Activated T-helper 1 cell treated with anti-CD3 and anti-CD28 coated beads, Interleukin-12 subunit alpha, Interleukin-12 subunit beta, Interleukin-2, Interleukin-4 antibody, amounts not matched to agents 30 ng/mL and 10 ng/mL and 1 ng/mL, durations not matched to agents 14 hours and 24 hours and 36 hours (primary cell): ENCODE measurements at places on chromosomes 12 and 14. TPM values are rescaled to one million over a fixed set of nuclear protein-coding genes. Genes with fewer than 3 reads are reported as not detected.
A peak's percentile ranks its signal among the peaks of the same experiment; 100 is the strongest.

- peaks cover 28% of the 10 kb centered on the region for H3K4me1 ChIP-seq
- peaks cover 28% of the 10 kb centered on the region for H3K36me3 ChIP-seq
- H3K4me3 ChIP-seq, result no peak overlapping the region
- DNase-seq, result no peak
These were observed 60.3 kb upstream of the KCNMB4 start for GRCh38 chr12:70305794-70306193.

DNA sequence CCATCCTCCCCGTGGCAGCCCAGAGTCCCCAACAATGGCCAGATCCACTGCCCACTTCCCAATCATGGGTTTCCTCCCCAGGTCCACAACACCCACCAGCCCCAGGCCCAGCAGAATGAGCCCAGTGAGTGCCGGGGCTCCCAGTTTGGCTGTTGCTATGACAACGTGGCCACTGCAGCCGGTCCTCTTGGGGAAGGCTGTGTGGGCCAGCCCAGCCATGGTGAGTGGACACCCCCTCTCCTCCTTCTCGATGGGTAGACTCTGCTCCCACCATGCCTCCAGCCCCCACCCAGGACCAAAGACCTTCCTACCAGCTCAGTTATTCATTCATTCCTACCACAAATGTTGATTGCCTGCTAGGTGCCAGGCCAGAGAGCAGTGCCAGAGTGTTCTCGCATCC is 23.8 kb downstream of the PAPLN start:
- no peaks in the 10 kb centered on the region for H3K4me1 ChIP-seq
- no peak for DNase-seq
- H3K27me3 ChIP-seq, result peaks cover 1% of the 10 kb centered on the region
- no peak overlapping the region for H3K4me3 ChIP-seq

- DNase-seq, result no peak
- H3K27me3 ChIP-seq, result peaks cover 26% of the 10 kb centered on the region
- peak overlapping the region; percentile 27 for H3K27ac ChIP-seq
- peak overlapping the region; percentile 20 for H3K4me3 ChIP-seq
- H3K4me1 ChIP-seq, result peaks cover 45% of the 10 kb centered on the region
- H3K36me3 ChIP-seq, result peaks cover 5% of the 10 kb centered on the region
These were observed 2.9 kb upstream of the PPFIBP1 start for GRCh38 chr12:27521066-27521465.

The DIP2B gene
- 26.7 and 27.6 TPM in 2 replicates for total RNA-seq

DNA sequence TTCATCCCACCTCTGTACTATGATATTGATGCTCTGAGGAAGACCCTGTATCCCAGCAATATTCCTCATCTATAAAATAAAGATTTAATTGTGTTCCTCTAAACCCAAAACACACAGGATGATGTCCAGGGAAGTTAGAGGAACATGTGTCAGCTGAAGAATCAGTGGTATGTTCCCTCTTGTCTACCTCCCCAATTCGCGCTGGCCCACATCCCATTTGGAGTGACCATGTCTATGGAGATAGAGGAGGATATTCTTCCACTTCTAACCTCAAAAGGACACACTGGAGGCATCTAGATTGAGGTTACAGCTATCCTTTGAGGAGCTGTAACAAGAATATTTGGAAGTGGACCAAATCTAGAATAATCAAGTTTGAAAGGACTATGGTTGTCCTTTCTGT is 1.3 kb upstream of the APOLD1 start:
- H3K27ac ChIP-seq, result no peak overlapping the region
- no peaks in the 10 kb centered on the region for H3K27me3 ChIP-seq
- no peak overlapping the region for H3K4me3 ChIP-seq

DNA sequence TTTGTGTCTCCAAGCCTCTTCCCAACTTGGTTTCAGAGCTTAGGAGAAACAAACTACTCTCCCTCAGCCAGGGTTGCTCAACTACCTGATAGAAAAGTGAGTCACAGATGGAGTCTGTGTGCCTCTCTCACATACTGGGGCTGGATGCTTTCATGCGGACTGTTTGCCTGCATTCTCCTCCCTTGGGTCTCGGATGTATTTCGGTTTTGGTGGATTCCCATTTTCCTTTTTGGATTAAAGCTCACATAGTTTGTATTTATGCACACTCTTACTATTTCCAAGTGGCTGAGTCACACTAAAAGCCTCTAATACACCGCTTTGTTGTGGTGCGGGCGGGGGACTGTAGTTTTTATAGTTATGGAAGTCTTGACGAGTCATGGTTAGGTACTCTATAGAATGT is 505.4 kb downstream of the LRFN5 start:
- no peaks in the 10 kb centered on the region for H3K27me3 ChIP-seq
- H3K27ac ChIP-seq, result no peak overlapping the region
- H3K36me3 ChIP-seq, result no peaks in the 10 kb centered on the region
- DNase-seq, result no peak
- H3K4me1 ChIP-seq, result no peaks in the 10 kb centered on the region
- H3K4me3 ChIP-seq, result no peak overlapping the region

The CISTR gene
- total RNA-seq, result not detected in 2 replicates
